Pulmonary artery endothelial cell (primary cell): ENCODE measurements at places on chromosomes 6 and 20. TPM values are rescaled to one million over a fixed set of nuclear protein-coding genes. Genes with fewer than 3 reads are reported as not detected.

ELOVL2 gene
- total RNA-seq: not detected in 2 replicates

PM20D2 gene
- total RNA-seq: 14.3 and 23.2 TPM in 2 replicates

NCOA6 gene
- total RNA-seq: 5.0 and 5.3 TPM in 2 replicates

MTFR2 gene
- 1.9 and 4.5 TPM in 2 replicates for total RNA-seq

MCM8 gene
- 9.1 and 20.8 TPM in 2 replicates for total RNA-seq

ATP5F1E gene
- total RNA-seq: 34.8 and 35.8 TPM in 2 replicates

GDAP1L1 gene
- not detected in 2 replicates for total RNA-seq

HUS1B gene
- 0.71 and 0.73 TPM in 2 replicates for total RNA-seq

CFB gene
- 3.4 and 4.0 TPM in 2 replicates for total RNA-seq

ME1 gene
- total RNA-seq: 12.7 and 16.1 TPM in 2 replicates

PACRG gene
- not detected in 2 replicates for total RNA-seq

VPS52 gene
- total RNA-seq: 32.1 and 33.0 TPM in 2 replicates

TFAP2D gene
- total RNA-seq: not detected in 2 replicates

SAYSD1 gene
- 9.4 and 10.4 TPM in 2 replicates for total RNA-seq

PI16 gene
- total RNA-seq: under 0.01 TPM in 1 of 2 replicates, not detected in the other

SOD2 gene
- 167 and 424 TPM in 2 replicates for total RNA-seq

EFCAB8 gene
- total RNA-seq: 0.04 and 0.07 TPM in 2 replicates

LYRM2 gene
- 16.2 and 17.5 TPM in 2 replicates for total RNA-seq

PTK6 gene
- total RNA-seq: 0.07 and 0.13 TPM in 2 replicates

PGM3 gene
- 74.8 and 121 TPM in 2 replicates for total RNA-seq

ADGRB3 gene
- total RNA-seq: not detected in 2 replicates

ZNFX1 gene
- 36.1 and 45.3 TPM in 2 replicates for total RNA-seq

RNF144B gene
- 113 and 148 TPM in 2 replicates for total RNA-seq

PRKN gene
- 0.39 and 0.59 TPM in 2 replicates for total RNA-seq

PLTP gene
- 14.9 and 19.7 TPM in 2 replicates for total RNA-seq

SEMG1 gene
- total RNA-seq: not detected in 2 replicates

DEFB132 gene
- total RNA-seq: not detected in 2 replicates

LGSN gene
- not detected in 2 replicates for total RNA-seq

NRSN1 gene
- not detected in 2 replicates for total RNA-seq

ANKRD6 gene
- 4.7 and 6.4 TPM in 2 replicates for total RNA-seq

HCRTR2 gene
- total RNA-seq: not detected in 2 replicates
